Hematopoietic multipotent progenitor cell treated with erythropoietin and hydrocortisone succinate and interleukin-3 and kit ligand, for 4 days (in vitro differentiated cells): ENCODE measurements at places on chromosomes 5 and 9.

DNA sequence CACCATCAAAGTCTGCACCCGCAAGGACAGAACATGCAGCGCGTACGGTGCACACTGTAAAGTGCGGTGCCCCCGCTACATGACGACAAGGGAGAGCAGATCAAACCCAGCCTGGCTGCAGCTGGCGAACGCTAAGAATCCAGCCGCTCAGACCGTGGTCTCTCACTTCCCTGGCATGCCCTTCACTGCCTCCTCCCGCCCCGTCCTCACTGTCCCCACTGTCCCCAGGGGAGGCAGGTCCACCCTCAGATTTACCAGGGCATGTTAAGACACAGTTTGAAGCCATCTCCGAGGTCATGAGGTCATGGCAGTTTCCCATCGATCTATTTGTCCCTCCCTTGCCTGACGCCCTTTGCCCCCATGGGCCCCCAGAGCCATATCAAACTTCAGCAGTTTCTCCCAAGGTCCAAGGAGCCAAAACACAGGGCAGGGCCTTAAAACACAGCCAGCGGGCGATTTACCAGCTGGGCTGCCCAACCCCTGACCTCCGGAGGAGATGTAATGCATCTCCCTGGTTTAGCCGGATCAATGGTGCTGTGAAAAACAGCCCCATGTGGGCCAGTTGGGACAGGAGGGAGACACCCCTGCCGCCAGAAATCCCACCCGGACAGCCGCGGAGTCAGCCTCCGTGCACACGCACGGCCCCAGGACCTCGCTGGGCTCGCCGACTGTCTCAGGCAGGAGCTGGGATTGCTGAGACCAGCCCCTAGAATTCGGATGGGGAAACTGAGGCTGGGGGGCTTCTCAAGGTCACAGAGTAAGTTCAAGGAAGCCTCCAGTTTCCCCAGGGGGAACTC, 52.3 kb upstream of the FUBP3 start:
- DNase-seq = no peak

- peak; percentile 83 for DNase-seq
These were observed 55.6 kb downstream of the ARHGEF37 start for GRCh38 chr5:149636861-149637246.

GRCh38 chr9:28616310-28616709, 1043.0 kb upstream of the C9orf72 start:
- no peak for DNase-seq

- DNase-seq = peak; percentile 56
These were observed 11.9 kb downstream of the CCDC180 start for GRCh38 chr9:97319395-97319794.

DNA sequence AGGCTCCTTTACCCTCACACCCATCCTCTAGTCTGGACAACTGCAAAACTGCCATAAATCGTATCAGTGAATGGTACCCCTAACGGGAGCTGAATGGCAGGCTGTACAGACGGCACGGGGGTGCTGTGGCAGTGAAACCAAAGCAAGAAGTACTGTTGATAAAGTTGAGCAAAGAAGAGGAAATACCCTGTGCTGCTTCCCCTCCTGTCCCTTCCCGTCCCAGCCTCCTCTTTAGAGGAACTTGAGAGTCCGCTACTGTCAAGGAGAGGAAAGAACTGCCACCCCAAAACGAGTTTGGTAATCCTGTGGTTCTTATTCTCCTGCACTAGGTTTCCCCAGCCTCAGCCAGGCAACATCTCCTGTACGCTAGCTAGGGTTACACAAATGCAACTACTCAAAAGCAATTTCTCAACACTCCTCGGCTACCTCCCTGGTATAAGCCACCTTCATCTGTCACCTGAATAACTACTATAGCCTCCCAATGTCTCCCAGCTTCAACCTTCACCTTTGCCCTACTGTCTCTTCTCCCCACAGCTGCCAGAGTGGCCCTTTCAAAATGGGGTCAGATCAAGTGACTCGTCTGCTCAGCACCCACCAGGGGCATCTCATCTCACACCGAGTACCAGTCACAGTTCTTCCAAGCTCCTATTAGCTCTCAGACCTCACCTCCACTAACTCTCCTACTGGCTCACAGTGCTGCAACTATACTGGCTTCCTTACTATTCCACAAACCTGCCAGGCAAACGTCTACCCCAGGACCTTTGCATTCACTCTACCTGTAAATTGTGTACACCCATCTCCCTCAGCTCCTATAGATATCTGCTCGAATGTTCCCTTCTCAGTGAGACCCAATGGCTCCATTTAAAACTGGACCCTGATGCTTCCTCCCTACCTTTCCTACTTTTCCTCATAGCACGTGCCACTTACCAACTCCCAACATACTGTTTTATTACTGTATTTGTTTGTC, 4.1 kb downstream of the GLRX start:
- peak; percentile 91 for DNase-seq

DNA sequence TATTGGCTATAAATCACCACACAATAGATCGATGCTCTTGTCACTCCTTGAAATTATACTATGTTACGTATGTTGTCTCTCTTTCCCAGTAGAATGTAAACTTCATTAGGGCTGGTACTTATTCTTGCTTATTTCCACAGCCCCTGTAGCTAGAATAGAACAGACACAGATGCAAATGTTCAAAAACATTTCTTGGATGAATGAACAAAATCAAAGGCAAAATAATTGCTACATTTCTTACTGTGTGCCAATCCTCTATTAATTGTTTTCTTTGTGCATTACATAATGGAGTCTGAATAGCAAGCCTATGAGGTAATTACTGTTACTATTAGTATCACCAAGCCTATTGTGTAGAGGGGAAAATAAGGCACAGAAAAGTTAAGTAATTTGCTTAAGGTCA, 725 bp upstream of the OR13C2 start:
- DNase-seq = no peak

GRCh38 chr9:134663753-134664415, 22.3 kb downstream of the COL5A1 start:
- no peak for DNase-seq

DNA sequence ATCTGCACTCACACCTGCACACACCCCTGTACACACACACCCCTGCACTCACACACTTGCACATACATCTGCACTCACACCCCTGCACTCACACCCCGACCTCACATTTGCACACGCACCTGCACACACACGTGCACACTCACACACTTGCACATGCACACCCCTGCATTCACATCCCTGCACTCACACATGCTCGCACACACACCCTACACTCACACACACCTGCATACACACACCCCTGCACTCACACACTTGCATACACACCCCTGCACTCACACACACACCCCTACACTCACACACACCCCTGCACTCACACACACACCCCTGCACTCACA, 27.5 kb downstream of the GLT6D1 start:
- DNase-seq = no peak

DNA sequence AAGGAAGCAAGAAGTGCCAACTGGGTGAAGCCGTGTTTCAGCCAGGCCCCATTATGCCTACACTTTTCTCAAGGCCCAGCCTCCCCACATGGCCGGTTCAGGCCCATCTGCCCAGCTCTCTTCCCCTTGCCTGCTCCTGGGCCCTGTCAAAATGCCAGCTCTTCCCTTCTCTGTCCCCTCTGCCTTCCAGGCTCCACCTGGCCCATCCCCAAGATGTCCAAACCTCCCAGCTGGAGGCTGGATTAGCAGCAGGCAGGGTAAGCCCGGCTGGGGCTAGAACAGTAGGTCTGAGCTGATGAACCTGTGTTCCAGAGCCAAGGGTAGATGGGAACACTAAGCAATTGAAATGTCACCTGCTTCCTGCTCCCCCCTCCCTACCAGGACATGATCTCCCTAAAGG, 64.1 kb upstream of the HSPA9 start:
- no peak for DNase-seq

- DNase-seq = no peak
These were observed 89.2 kb downstream of the FSTL4 start for GRCh38 chr5:133523013-133523658.

GRCh38 chr9:90432951-90433350, 209.7 kb downstream of the DIRAS2 start:
- no peak for DNase-seq

DNA sequence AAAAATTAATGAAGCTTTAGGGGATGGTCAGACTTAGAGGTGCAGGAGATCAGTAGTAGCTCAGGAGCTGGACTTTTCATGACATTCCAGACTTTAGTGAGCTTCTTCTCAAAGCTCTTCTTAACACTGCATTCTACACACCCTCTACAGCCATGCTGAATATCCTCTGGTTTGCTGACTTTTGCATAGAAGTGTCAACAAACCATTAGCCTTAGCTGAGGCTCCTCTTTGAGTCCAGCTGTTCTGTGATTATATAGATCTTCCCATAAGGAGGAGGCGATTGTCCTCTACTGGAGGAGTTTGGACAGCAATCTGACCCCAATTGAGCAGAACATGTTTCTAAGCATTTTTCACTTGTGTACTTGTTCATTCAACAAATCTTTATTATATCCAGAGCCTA, 75.0 kb upstream of the RUSC2 start:
- DNase-seq = no peak

DNA sequence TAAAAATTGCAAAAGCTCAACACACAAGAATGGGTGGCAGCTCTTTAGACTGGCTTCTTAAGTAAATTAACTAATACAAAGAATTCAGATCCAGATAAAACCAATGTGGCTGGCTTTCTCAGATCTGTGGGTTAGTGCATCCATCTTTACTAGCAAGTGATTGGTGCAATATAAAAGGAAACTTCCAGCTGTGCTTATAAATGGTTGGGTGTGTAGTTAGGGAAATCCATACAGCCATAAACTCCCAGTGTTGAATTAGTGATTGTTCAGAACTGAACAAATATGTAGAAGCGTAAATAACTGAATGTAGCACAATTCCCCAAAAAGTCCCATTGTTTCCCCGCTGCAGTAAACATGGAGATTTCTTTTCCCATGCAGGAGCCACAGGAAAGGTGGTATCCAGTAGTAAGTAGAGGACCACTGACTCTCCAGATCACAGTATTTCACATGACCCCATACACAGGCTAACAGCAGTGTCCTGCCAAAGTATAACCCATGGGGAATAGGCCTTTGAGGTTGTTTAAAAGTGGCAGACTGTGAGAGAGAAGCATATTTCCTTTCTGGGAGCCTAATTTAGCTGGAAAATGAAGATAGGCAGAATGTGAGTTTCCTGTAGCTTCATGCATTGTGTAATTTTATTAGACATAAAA, 173.1 kb upstream of the SLC12A2 start:
- DNase-seq = no peak

GRCh38 chr5:172666251-172666650, 25.2 kb downstream of the NEURL1B start:
- peak; percentile 56 for DNase-seq

- DNase-seq = peak; percentile 89
These were observed 70.7 kb upstream of the GNE start for GRCh38 chr9:36328798-36329411.

DNA sequence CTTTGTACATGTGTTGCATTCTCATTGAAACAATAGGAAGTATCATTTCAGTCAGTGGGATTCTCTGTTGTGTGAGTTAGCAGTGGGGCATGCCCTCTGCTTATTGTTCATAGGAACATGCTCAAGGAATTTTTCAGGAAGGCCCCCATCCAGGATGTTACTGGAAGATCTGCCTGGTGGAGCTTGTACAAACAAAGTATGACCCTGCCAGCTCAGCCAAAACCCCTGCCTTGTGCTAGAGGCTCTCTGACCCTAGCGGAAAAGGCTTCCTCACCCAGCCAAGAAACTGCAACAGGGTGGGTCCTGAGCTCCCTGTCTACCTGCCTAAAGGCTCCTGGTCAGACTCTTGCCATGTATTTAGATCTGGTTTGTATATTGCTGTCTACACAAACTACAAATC, 43.2 kb downstream of the MRRF start:
- DNase-seq = no peak

GRCh38 chr9:33285502-33285901, 4.8 kb upstream of the NFX1 start:
- DNase-seq = no peak

- no peak for DNase-seq
These were observed 33.1 kb downstream of the PGGT1B start for GRCh38 chr5:115229606-115230005.

- DNase-seq = no peak
These were observed 2.9 kb upstream of the SLC4A9 start for GRCh38 chr5:140356853-140357725.
